Tibial nerve (tissue), 4 donors: ENCODE measurements at places on chromosomes 7 and 10. TPM values are rescaled to one million over a fixed set of nuclear protein-coding genes. Genes with fewer than 3 reads are reported as not detected.

The GPR15LG gene
- not detected for total RNA-seq

The THSD7A gene
- 14.0 TPM for total RNA-seq

The SLC26A3 gene
- total RNA-seq = not detected

The FAM180A gene
- 5.3 TPM for total RNA-seq

The SLC13A1 gene
- not detected for total RNA-seq

The SEC24C gene
- 42.0 TPM for total RNA-seq

The CALML3 gene
- not detected for total RNA-seq

The PNLIPRP3 gene
- total RNA-seq = not detected

The SNCG gene
- 86.1 TPM for total RNA-seq

The AGMO gene
- total RNA-seq = 2.4 TPM

The MLXIPL gene
- 83.5 TPM for total RNA-seq

The PLXNA4 gene
- 12.7 TPM for total RNA-seq

The OPN1SW gene
- total RNA-seq = not detected

The CACNA2D1 gene
- total RNA-seq = 17.7 TPM

The NEBL gene
- 61.2 TPM for total RNA-seq

The CCL26 gene
- 6.3 TPM for total RNA-seq

The ANKRD2 gene
- total RNA-seq = 0.22 TPM

The ZNF365 gene
- 1.7 TPM for total RNA-seq

The POM121 gene
- total RNA-seq = 14.9 TPM

The DUS4L gene
- 7.3 TPM for total RNA-seq

The SYT15 gene
- 5.7 TPM for total RNA-seq

The ADD3 gene
- 576 TPM for total RNA-seq

The FAM25G gene
- total RNA-seq = not detected
